ENCODE measurements at places on chromosomes 4 and X.

DNA sequence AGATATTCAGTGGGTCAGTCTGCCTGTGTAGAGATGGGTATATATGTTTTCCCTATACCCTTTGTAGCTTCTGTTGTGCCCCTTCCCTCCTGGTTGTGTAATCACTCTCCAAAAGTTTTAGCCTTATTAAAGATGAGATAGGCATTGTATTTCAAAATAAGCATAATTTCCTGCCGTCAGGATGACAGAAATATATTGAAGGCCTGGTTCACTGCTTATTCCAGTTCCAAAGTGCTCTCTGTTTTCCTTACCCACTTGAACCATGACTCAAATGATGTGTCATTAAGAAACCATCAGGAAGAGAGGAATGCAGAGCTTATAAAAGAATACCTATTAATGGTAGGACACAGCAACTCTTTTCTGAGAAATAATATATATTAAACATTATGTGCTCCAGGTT lies 178.5 kb downstream of the GABRB1 start:
- DNase-seq = no peak

GRCh38 chr4:52096048-52096447 lies 44.9 kb downstream of the SPATA18 start:
- no peak for DNase-seq

- DNase-seq = no peak
Measured at GRCh38 chr4:102474736-102475504, 26.2 kb upstream of the NFKB1 start.

- no peak for DNase-seq
Measured at GRCh38 chr4:153523164-153523796, 57.1 kb downstream of the TMEM131L start.

DNA sequence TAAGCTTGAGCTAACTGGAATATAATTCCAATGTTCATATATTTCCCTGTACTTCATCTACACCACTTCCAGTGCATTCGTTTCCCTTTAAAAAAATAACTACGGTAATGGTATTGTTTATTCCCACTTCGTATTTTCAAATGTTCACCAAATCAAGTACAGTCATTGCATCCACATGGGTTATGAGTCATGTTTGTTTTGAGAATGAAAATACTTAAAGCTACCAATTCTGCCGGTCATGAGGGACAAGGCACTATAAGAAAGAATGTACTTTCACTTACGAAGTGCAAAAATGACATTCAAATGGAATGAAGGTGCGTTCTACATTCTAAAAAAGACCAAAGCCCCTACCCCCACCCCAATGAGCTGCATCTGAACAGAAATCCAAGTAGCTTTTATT lies 174.4 kb upstream of the FGF13 start:
- DNase-seq = no peak

DNA sequence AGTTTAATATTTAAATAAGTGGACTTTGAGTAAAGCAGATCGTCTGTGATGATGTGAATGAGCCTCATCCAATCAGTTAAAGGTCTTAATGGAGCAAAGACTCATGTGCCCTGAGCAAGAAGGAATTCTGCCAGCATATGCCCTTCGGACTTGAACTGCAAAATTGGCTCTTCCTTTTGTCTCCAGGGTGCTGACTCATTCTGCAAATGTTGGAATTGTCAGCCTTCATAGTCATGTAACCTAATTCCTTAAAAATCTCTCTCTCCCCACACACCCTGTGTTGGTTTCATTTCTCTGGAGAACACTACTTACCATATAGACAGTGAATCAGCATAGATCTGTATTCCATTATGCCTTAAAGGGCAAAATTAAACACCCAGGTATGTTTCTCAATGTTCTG lies 609.8 kb upstream of the GALNTL6 start:
- DNase-seq = no peak

GRCh38 chr4:122152711-122153226 lies 638 bp downstream of the BLTP1 start:
- DNase-seq = peak; percentile 46

- no peak for DNase-seq
Measured at GRCh38 chrX:67724359-67725110, 180.7 kb downstream of the AR start.

- no peak for DNase-seq
Measured at GRCh38 chr4:26938516-26938915, 77.9 kb downstream of the STIM2 start.

DNA sequence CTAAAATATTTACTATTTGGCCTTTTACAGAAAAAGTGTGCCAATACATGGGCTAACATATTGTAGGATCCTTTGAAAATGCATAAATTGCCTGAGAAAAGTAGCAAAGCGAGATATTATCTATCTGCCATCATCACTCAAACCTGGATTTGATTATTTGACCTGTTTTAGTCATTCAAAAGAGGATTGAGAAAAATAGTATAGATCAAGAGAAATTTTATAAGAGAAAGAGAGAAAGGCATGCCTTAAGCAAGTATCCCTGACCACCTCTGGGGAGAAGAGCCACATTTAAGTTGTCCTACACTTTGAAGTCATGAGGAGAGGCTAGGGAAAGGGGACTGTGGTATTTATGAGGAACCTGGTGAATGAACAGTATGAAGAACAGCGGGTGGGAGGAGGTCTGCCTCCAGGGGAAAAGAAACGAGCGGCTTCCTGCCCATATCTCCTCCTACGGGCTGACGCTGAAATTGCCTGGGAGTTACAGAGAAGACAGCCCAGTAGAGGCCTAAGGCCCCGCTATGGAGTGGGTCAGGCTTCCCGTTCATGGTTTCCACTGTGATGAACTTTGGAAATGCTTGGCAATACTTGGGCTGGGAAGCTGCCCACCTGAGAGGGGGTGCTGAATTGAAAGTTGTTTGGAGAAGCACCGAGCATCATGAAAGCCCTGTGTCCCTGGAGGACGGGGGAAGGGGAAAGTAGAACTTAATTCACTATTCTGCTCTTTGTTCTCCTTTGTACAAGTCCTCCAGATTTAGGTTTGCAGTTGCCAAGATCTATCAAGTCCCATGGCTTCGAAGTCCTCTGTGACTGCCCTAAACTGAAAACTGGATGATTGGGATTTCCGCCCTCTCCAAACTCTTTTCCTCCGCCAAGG lies 106.9 kb upstream of the ACSL4 start:
- DNase-seq = peak; percentile 15

DNA sequence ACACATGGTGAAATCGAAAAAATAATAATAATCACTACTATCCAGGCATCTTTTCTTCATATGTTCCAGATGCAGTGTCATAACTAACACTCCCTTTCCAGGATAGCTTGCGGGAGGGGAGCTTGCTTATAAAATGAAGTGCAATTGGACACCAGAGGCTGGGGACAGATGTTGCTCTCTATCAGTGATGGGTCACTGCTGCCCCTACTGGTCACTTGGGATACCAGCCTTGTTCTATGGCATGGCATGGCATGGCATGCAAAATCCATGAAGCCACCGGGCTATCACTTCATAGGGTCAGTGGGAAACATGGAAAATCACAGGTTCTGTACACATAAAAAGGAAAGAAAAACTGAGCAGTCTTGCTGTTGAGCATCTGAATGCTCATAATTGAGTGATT lies 168.1 kb downstream of the GLRA2 start:
- peak; percentile 26 for DNase-seq

DNA sequence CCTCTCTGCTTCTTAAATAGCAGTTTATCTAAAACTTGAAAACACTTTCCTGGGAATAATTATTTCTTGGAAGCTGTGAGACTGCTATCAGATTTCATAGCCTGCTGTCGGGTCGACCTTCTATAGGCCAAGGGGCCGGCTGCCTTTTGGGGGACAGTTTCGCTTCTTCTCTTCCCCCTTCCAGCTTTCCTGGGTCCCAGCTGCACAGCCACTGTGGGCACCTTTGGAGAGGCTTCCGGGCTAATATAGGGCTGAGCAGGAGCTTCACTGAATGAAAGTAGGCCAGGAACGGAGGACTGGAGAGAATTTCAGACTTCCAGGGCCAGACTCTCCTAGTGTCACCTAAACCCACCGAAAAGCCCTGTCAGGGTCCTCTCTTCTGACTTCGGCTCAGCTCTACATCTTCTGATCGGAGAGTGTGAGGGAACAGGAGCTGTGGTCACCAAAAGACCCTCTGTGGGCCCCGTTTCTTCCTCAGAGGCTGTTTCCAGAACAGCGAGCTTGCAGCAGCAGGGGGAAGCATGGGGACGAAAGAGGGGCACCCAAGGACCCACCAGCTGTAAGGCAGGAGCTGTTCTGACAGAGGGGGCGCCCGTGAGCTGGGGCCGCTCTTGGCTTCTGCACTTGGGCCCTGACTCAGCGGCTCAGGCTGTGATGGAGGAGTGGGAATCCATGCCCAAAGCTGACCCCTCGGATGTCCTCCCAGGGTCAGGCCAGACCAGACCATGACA lies 620.6 kb downstream of the BCOR start:
- DNase-seq = peak; percentile 17

GRCh38 chr4:141647966-141648365 lies 11.6 kb downstream of the IL15 start:
- no peak for DNase-seq

DNA sequence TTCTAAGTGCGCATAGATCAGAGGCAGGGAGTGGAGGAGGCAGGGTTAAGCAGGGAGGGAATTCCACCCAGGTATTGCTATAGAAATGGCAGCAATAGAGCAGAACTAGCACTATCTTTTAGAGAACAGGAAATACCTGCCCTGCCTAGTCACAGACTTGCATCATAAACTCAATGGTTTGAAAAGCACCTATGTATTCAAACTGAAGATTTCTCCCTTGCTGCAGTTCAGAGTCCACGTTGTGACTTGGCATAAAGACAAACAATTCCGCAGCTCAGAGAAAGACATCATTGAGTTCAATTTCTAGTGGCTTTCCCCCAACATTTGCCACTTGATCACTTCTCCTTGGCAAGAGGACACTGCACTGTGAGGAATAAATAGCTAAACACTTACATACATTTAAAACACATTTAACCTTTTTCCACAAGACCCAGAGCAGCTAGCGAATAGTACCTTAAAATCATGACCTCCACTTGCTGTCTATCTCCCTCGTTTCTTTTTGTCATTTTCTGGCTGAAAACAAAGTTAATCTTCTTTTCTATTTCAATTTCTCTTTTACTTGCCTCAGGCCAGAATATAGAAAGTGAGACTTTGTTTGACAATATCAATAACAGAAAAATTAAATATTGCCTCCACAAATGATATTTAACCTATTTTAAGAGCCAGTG lies 42.4 kb downstream of the SLC7A11 start:
- no peak for DNase-seq

DNA sequence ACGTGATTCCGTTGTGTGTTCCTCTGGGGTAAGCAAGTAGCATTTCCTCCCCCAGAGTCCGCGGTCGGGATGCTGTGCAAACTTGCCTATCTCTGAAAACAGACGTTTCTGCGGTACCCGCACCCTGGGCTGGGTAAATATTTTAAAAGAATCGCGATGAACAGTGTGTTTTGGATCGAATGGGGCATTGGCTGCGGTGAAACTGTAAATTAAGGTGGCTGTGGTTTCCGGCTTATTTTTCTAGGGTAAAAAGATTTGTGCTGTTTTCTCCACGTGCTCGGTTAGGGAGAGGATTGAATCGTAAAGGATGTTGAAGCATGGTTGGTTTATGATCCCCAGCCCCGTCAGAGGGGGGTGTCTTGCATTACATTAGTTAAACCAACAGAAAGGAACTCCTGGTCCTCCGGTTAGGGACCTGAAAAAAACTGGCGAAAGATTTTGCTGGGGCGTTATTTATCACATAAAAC lies 1.2 kb downstream of the HHIP start:
- peak; percentile 11 for DNase-seq

DNA sequence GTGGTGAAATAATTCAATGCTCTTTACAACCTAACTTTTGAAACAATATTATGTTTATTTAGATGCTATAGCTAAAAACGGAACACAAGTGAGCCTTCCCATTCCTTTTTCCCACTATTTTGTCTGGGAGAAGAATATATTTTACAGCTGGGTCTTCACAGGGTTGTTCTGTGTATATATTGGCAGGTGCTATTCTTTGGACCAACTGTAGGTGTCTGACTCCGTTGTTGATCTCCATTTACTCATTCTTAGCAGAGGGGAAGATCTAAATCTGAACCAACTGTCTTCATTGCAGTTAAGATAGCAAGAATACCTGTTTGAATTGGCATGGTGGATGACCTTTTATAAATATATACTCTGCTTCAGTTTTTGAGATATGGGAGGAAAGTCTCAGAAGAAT lies 257.4 kb downstream of the CFAP299 start:
- no peak for DNase-seq

DNA sequence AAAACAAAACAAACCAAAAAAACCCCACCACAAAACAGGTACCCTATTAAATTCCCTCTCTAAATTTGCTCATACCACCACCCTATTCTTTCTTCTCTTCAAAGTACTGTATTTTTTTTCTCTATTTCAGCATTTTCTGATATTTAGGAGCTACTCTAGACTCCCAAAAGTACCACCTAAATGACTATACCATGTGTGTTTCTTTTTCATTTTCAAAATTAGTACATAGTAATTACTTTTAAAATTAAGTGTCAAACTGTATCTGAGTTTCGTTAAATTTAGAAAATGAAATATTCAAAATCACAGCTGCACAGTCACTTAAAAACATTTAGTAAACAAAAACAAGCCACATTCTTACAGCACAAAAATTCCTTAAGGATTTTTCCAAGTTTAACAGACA lies 161.7 kb downstream of the FBXW7 start:
- no peak for DNase-seq

DNA sequence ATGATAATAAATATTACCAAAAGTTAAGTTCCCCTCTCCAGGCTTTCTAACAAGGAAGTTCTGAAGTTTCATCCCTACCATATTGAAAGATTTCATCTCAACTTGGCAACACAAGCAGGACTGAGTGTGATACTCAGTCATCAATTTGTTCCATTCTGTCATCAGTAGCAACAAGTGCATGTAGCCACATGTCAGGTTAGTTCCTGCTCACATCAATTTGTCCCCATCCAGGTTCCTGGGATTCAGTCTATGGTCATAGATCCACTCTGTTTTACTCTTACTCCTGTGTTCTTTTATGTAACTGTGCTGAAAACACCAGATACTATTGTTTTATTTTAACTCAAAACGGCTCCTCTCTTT lies 22.2 kb downstream of the SMPX start:
- DNase-seq = no peak

DNA sequence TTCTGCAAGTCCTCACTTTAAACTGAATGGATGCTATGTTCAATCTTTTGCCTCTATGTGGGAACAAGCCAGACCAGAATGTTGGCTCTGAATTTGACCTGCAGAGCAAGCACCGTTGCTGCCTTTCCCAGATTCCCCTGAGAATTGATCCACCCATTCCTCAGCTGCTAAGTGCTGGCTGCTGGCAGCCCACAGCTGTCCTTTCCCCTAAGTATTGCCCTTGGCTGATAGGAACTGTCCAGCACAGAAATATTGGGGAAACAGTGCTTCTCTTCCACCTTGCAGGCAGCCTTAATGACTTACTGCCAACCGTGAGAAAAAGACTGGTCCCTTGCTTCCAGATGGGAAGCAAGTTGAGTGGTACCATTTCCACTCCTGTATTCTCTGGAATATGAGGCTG lies 475.9 kb downstream of the PDHA2 start:
- no peak for DNase-seq
